ENCODE measurements at places on chromosomes 7 and 10.

- no peak for DNase-seq
Observed at GRCh38 chr7:108038986-108039385, 36.0 kb upstream of the LAMB1 start.

DNA sequence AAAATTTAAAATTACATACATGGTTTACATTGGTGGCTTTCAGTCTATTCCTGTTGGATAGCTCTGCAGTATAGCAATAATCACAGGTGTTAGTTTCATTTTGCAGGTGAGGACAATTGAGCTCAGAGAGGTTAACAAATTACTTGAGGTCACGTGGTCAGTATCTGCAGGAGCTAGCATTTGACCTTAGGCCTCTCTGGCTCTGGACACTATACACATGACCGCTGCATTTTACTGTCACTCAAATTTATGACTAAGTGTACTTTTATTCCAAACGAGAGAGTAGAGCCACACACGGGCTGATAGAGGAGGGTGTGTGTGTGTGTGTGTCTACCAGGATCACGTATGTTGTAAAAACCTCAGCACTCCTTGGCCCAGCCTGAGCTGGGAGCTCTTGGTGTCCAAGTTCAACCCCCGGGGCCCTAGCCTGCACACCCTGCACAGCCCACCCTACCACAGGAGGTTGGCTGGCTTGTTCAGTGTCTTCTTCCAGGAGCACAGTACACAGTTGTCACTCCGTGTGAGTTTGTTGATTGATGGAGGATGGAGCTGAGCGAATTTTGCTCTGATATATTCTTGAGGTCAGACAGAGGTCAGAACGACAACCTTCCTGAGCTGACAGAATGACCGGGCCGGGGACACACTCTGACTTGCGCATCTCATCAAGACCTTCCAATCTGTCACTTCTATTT, 272.7 kb downstream of the GFRA1 start:
- no peak for DNase-seq

DNA sequence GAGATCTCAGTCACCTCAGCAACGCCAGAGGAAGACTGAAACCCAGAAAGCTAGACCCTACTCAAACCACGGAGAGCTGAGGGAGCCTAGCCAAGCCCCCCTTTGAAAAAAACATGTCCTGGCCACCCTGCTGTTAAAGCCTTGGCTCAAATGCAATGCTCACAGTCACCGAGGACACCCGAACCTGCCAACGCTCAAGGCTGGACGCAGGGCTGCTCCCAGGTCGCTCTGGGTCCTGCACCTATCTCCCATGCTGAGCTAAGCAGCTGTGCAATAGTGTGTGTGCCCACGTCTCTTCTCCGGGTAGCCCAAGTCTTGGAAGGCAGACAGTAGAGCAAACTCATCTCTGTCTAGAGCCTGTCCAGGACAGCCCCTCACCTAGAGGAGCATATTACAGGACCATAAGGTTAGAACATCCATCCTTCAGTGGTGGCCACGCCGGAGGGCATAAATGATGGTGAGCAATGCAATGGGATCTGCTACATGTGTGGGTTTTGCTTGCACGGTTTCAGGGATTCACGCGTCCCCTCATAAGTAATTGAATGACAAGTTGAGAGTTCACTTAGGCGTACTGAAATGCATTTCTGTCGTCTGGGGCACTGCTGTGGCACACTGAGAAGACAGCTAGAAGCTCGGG, 94.2 kb upstream of the DDC start:
- DNase-seq: no peak

- no peak for DNase-seq
Observed at GRCh38 chr7:51246258-51247245, 70.1 kb downstream of the COBL start.

- no peak for DNase-seq
Observed at GRCh38 chr7:14385074-14385473, 395.6 kb upstream of the ETV1 start.

GRCh38 chr7:115116773-115117715, 195.2 kb downstream of the MDFIC start:
- no peak for DNase-seq

GRCh38 chr7:47480576-47481538, 101.1 kb downstream of the TNS3 start:
- no peak for DNase-seq

DNA sequence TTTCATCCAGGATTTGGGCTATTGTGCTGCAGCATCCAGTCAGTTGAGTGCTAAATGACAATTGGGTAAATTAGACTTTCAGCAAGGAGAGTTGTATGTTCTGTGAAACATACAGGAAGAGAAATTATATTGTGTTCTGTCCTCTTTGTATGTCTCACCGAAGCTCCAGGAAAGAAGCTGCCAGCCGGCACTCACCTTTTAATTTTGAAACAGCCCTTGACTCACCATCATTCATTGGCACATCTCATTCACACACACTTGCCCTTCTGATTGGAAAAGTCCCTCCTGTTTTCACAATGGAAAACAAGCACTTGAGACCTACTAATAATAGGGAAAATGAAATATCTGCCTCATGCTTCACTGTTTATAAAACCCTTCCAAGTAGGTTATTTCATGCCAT, 495.6 kb downstream of the RPS24 start:
- DNase-seq: no peak

DNA sequence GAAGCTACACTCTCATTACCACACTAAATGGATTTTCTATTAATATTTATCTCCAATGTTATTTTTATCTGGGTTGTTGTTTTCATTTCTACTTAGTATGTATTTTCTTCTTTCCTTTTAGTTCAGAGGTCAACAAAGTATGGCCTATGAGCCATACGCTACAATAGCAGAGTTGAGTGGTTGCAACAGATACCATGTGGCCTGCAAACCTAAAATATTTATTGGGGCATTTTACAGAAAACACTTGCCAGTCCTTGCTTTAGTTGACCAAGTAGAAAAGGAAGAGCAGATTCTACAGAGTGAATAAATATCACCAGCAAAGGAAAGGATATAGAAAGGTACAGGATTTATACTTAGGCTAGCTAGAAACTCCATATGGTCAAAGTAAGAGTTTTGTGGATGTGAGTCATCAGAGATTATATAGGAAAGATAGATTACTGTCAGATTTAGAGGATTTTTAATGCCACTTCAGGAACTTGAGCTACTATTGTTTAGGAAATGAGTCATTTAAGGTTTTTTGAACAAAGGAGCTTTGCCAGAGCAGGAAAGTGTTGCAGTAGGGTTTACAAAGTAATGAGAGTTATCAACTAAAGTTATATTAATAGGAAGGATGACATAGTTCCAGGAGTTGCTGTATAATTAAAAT, 323.3 kb upstream of the KAT6B start:
- no peak for DNase-seq

DNA sequence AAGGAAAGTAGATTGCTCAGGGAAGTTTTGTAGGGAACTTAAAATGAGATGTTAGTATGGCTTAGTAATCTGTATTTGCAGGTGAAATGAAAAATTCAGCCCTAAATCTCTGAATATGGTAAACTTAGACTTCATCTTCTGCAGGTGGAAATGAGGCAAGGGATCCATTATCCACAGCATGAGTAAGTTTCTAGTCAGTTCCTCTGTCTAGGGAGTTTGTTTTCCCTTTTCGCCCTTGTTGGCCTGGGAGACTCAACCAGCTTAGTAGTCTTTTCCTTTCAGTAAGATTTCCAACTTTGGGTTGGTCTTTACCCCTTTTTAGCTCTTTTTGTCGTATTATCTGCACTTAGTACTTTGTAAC, 65.6 kb downstream of the ZEB1 start:
- DNase-seq: no peak

- no peak for DNase-seq
Observed at GRCh38 chr7:84069033-84069432, 125.6 kb downstream of the SEMA3A start.

DNA sequence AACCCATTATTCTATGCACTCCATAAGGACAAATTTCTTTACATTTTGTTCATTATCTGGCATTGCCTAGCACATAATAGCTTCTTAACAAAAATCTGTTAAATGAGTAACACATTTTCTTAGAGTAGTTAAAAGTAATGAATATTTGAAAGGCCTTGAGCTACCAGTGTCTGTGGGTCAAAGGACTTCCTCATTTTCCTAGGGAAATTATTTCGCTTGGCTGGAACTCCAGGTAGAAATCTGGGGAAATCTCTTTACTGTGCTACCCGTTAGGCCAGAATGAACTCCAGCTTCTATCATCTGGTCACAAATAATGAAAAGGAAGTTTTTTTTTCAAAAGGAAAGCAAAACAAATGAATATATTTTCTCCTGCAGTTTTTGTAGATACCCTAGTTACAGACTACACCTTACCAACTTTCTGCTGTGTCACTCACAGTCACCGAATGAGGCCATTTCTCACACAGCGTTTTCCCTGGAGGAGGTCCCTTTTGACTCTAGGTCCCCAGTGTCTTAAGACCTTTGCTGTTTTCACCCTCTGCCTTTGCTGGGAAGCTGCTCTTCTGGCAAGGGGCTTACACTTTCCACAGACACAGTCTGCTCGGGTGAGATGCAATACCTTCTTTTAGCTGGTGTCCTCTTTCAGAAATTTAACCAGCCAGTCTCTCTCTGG, 1.6 kb downstream of the SAMD9L start:
- DNase-seq: no peak

DNA sequence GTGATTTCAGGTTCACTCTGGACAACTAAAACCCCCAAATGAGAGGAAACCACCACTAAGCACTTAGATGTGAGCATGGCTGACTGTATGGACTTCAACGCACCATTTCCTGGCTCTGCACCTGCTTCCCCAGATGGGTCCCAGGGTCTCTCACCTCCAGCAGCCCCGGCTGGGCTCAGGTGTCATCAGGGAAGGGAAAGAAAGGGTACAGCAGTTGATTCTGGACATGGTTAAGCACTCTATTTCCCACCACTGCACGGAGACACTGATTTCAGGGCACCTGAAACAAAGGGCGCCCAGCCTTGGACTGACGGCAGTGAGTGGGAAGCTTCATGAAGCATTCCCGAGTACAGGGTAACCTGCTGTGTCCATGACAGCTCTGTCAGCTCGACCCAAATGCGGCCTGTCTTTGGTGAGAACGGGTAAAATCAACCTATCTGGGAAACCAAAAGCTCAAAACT, 19.0 kb downstream of the FAM53B start:
- no peak for DNase-seq

DNA sequence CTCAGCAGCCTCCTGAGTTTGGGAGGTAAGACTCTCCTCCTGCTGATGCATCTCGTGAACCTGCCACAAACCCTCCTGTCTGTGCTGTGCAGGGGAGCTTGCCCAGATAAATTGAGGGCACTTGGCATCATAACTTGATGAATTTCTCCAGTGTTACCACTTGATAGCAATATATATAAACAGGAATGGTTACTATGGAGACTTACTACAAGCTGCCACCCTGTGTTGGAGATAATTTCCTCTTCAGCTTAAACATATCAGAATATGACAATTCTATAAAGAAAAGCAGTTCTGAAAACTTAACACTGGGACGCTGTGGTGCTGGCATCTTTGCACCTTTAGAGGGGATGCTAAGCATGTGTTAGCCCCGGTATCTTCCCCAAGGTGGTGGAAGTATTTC, 14.9 kb downstream of the PFKFB3 start:
- no peak for DNase-seq

- no peak for DNase-seq
Observed at GRCh38 chr7:135143885-135144668, 3.8 kb upstream of the TMEM140 start.

DNA sequence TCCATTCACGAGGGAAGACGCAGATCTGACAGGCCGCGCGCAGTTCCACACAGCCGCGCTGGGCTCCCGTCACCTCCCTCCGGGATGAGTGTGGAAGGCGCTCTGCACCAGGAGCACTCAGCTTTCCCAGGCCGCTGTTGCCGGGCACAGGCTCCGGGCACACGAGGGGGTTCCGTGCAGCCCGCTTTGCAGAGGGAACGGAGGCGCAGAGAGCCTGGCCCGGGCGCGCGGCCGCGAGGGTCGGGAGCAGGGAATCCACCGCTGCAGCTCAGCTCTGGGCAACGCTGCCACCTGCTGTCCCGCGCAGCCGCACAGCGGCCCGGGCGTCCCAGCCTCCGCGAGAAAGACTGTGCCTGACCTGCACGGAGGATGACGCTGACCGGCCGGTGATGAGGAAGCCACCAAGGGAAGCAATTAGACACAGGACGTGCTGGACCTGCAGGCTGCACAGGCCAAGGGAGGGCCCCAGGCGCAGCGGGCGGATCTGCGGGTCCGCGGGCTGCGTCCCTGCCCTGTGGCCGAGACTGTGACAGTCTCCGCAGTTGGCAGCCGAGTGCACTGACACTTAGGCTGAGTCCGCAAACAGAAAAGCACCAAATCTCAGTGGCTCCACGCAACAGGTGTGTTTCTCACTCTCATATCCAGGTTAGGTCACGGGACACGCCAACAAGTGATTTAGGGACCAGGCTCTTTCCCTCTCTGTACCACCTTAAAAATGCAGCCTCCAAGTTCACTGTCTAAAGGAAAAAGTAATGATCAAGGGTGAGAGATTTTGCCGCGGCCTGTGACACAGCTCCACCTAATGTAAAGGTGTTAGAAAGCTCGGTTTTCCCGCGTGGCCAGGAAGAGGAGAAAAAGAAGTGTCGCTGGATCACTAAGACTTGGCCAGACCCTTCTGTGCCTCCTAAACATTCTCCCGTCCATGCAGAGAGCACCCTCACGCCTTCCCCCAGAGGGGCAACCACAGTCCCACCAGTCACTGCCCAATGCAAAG, 94.5 kb downstream of the SEC61G start:
- no peak for DNase-seq

- DNase-seq: no peak
Observed at GRCh38 chr7:74272305-74273038, 16.7 kb upstream of the CLIP2 start.

DNA sequence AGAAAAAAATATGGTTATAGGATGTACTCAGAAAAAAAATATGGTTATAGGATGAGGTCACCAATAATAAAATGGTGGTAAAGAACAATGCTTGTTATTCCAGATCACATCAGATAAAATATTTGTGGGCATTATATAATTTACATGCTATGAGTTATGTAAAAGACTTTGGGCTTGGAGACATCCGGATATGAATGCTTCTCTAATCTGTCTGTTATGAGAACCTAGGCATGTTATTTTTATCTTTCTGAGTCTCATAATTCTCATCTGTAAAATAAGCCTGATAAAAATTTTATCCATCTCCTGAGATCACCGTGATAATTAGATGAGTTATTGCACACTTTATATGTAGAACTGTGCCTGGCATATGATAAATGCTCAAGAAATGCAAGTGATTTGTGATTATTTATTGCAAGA, 37.8 kb downstream of the DKK1 start:
- no peak for DNase-seq

DNA sequence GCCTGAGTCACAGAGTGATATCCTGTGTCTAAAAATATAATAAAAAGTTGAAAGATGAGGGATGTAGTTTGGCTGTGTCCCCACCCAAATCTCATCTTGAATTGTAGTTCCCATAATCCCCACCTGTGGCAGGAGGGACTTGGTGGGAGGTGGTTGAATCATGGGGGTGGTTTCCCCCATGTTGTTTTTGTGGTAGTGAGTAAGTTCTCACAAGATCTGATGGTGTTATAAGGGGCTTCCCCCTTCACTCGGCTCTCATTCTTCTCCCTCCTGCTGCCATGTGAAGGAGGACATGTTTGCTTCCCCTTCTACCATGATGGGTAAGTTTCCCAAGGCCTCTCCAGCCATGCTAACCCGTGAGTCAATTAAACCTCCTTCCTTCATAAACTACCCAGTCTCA, 25.1 kb upstream of the UBE3C start:
- DNase-seq: no peak

GRCh38 chr10:124384172-124384571, 34.6 kb downstream of the OAT start:
- no peak for DNase-seq

Data from stimulated activated CD8-positive, alpha-beta memory T cell treated with anti-CD3 and anti-CD28 coated beads, Interleukin-7, amount 100 ng/mL, for 4 hours (primary cell).